Left lung (tissue), 14 donors: ENCODE measurements at places on chromosomes 3 and 15. TPM values are rescaled to one million over a fixed set of nuclear protein-coding genes. Genes with fewer than 3 reads are reported as not detected.

The ZNF860 gene
- 2.3 TPM for total RNA-seq

The ZNF619 gene
- 6.9 TPM for total RNA-seq

The ZNF35 gene
- 8.4 TPM for total RNA-seq

The GPX1 gene
- total RNA-seq: 518 TPM

The DNAJA4 gene
- total RNA-seq: 22.3 TPM

The CCR8 gene
- total RNA-seq: not detected

The SAMD7 gene
- not detected for total RNA-seq

The TRPM1 gene
- total RNA-seq: not detected

The RASGRP1 gene
- 3.3 TPM for total RNA-seq

The ATP13A3 gene
- total RNA-seq: 121 TPM

The GOLGA8M gene
- total RNA-seq: 1.5 TPM

The LRRC31 gene
- 0.47 TPM for total RNA-seq

The SGO1 gene
- total RNA-seq: 3.3 TPM

The EFCAB12 gene
- 3.5 TPM for total RNA-seq

The ARL14 gene
- not detected for total RNA-seq
